Lower lobe of right lung (tissue), 2 donors: ENCODE measurements at places on chromosomes 4 and X. TPM values are rescaled to one million over a fixed set of nuclear protein-coding genes. Genes with fewer than 3 reads are reported as not detected.

- no peak overlapping the region for H3K4me3 ChIP-seq
- no peaks in the 10 kb centered on the region for H3K27me3 ChIP-seq
- H3K4me1 ChIP-seq, result peaks cover 30% of the 10 kb centered on the region
- peak; percentile 50 for DNase-seq
- H3K36me3 ChIP-seq, result no peaks in the 10 kb centered on the region
Observed at GRCh38 chr4:119103263-119103662, 32.4 kb upstream of the MYOZ2 start.

The MTHFD2L gene
- total RNA-seq, result 11.0 TPM

The ADH6 gene
- 0.50 TPM for total RNA-seq

GRCh38 chrX:119497185-119497584, 28.9 kb downstream of the SLC25A5 start:
- no peak overlapping the region for H3K4me3 ChIP-seq
- no peak overlapping the region for H3K27ac ChIP-seq
- DNase-seq, result no peak
- no peaks in the 10 kb centered on the region for H3K36me3 ChIP-seq

The SUPT20HL1 gene
- not detected for total RNA-seq

- peaks cover 8% of the 10 kb centered on the region for H3K4me1 ChIP-seq
- no peak for DNase-seq
- H3K4me3 ChIP-seq, result no peak overlapping the region
- no peaks in the 10 kb centered on the region for H3K27me3 ChIP-seq
- H3K36me3 ChIP-seq, result no peaks in the 10 kb centered on the region
- H3K27ac ChIP-seq, result no peak overlapping the region
Observed at GRCh38 chr4:81604683-81605218, 133.0 kb upstream of the RASGEF1B start.

DNA sequence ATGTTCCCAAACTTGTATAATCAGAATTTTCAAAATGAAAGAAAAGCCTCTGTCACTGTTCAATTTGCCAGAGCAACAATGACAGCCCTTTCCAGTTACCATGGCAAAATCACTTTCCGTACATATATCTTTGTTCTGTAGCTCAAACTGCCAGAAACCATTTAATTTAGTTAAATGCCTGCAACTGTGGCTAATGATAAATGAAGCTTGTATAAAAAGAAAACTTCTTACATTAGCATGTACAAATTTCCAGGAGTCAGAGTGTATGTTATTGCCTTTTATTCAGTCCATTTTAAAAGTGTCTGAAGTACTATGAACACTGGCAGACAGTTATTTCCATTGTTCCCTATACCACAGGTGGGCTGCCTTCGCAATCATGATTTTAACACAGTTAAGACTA, 30.3 kb downstream of the ARAP2 start:
- H3K4me1 ChIP-seq, result no peaks in the 10 kb centered on the region
- H3K4me3 ChIP-seq, result no peak overlapping the region
- DNase-seq, result no peak
- H3K27ac ChIP-seq, result no peak overlapping the region
- H3K36me3 ChIP-seq, result peaks cover 26% of the 10 kb centered on the region
- H3K27me3 ChIP-seq, result no peaks in the 10 kb centered on the region

DNA sequence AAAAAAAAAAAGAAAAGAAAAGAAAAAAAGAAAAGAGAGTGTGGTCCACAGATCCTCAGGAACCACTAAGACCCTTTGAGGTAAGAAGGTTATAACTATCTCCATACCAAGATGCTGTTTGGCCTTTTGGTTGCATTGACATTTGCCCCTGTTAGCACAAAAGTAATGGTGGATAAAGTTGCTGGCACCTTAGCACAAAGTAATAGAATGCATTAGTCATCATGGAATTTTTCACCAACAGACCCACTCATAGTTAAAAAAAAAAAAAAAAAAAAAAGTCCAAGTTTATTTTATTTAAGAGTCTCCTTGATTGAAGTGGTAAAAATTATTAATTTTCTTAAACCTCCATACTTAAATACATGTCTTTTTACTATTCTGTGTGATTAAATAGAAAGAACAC, 78.4 kb upstream of the RBPJ start:
- H3K4me3 ChIP-seq, result no peak overlapping the region
- no peak overlapping the region for H3K27ac ChIP-seq
- H3K27me3 ChIP-seq, result no peaks in the 10 kb centered on the region
- H3K4me1 ChIP-seq, result peaks cover 7% of the 10 kb centered on the region
- no peak for DNase-seq
- no peaks in the 10 kb centered on the region for H3K36me3 ChIP-seq

GRCh38 chr4:16224264-16225166, 1.8 kb downstream of the TAPT1 start:
- no peaks in the 10 kb centered on the region for H3K36me3 ChIP-seq
- no peaks in the 10 kb centered on the region for H3K27me3 ChIP-seq
- H3K4me3 ChIP-seq, result peak overlapping the region; percentile 69
- peak overlapping the region; percentile 94 for H3K27ac ChIP-seq
- peaks cover 42% of the 10 kb centered on the region for H3K4me1 ChIP-seq

GRCh38 chrX:52988985-52989917, 30.9 kb upstream of the FAM156A start:
- no peaks in the 10 kb centered on the region for H3K27me3 ChIP-seq
- H3K27ac ChIP-seq, result peak overlapping the region; percentile 18
- no peaks in the 10 kb centered on the region for H3K36me3 ChIP-seq
- DNase-seq, result no peak
- peaks cover 10% of the 10 kb centered on the region for H3K4me1 ChIP-seq
- no peak overlapping the region for H3K4me3 ChIP-seq

DNA sequence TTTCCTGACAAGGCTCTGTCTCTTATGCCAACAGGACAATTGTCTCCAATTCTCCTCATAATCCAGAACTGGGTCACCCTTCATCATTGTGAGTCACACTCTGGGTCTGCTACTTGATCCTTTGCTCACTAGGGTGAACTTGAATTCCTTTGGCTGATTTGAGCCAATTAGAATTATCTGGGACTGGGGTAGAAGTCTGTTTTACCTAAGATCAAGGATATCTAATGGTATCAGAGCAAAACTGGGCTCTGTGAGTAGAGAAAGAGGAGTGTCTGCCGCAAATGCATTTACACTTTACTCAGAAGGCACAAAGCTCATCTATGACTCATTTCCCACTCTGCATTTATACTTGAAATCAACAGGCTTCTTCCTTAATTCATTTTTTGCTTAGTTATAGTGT, 72.6 kb downstream of the PITX2 start:
- no peak for DNase-seq
- H3K4me3 ChIP-seq, result no peak overlapping the region
- no peak overlapping the region for H3K27ac ChIP-seq
- no peaks in the 10 kb centered on the region for H3K27me3 ChIP-seq
- H3K36me3 ChIP-seq, result no peaks in the 10 kb centered on the region

DNA sequence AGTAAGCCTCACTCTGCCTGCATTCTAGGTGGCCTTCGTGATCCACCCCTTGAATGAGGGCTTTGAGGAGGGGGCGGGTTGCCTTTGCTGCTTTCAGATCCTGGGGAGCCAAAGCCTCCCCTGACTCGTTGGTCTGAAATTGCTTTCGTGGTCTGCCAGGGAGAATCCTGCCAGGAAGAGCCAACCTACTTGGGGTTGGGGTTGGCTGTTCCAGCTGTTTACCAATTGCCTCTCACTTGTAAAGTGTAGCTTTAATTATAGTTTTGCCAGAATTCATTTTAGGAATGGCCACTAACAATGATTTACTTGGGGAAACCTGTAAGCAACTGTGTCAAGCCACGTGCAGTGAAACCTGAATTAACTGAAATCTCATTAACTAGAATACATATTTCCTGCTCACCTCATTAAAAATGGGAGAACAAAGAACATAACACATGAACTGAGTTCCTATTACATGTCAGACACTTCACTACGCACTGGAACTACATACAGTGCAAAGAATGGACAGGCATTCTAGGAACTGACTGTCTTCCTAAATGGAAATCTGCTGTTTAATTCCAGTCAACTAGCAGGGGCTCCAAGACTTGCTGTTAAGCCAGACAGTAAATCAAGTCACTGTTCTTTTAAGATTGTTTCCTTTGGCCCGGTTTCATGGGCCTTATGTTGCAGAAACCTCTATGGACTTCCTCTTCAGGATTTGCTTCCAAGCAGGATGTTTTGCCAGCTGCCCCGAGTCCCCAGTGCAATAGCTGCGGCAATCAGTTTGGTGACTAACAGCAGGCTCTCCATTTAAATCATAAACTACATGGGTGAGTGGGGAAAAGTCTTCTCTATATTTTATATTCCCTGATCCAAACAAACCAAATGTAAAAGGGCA, 16.4 kb upstream of the NKRF start:
- DNase-seq, result no peak
- no peaks in the 10 kb centered on the region for H3K36me3 ChIP-seq
- H3K27me3 ChIP-seq, result no peaks in the 10 kb centered on the region

- no peak overlapping the region for H3K27ac ChIP-seq
- H3K4me3 ChIP-seq, result no peak overlapping the region
- no peaks in the 10 kb centered on the region for H3K36me3 ChIP-seq
- DNase-seq, result no peak
- no peaks in the 10 kb centered on the region for H3K27me3 ChIP-seq
Observed at GRCh38 chrX:23435575-23435974, 100.9 kb downstream of the PTCHD1 start.

- no peaks in the 10 kb centered on the region for H3K27me3 ChIP-seq
- no peak overlapping the region for H3K27ac ChIP-seq
- no peak for DNase-seq
- no peaks in the 10 kb centered on the region for H3K4me1 ChIP-seq
- no peaks in the 10 kb centered on the region for H3K36me3 ChIP-seq
Observed at GRCh38 chr4:72473434-72473900, 95.6 kb downstream of the ADAMTS3 start.

- H3K36me3 ChIP-seq, result no peaks in the 10 kb centered on the region
- no peak for DNase-seq
- no peaks in the 10 kb centered on the region for H3K27me3 ChIP-seq
- H3K4me3 ChIP-seq, result no peak overlapping the region
- peaks cover 95% of the 10 kb centered on the region for H3K4me1 ChIP-seq
Observed at GRCh38 chr4:87033902-87034301, 99.1 kb downstream of the AFF1 start.

GRCh38 chr4:69787879-69788278, 27.5 kb upstream of the SULT1B1 start:
- H3K4me1 ChIP-seq, result no peaks in the 10 kb centered on the region
- no peak for DNase-seq
- no peaks in the 10 kb centered on the region for H3K36me3 ChIP-seq
- no peak overlapping the region for H3K27ac ChIP-seq
- no peak overlapping the region for H3K4me3 ChIP-seq

The MAGEA2 gene
- not detected for total RNA-seq

The NALF2 gene
- total RNA-seq, result 0.12 TPM

GRCh38 chr4:133474501-133474900, 325.4 kb downstream of the PCDH10 start:
- no peak for DNase-seq
- H3K4me3 ChIP-seq, result no peak overlapping the region
- H3K27ac ChIP-seq, result no peak overlapping the region
- no peaks in the 10 kb centered on the region for H3K4me1 ChIP-seq

GRCh38 chrX:110795645-110796406, at the start of gene CHRDL1:
Gene CHRDL1, minus strand, starts transcription at chrX:110795817. Its CDS starts 3,636 bp downstream, at chrX:110792181.
- H3K27me3 ChIP-seq, result no peaks in the 10 kb centered on the region
- H3K4me1 ChIP-seq, result no peaks in the 10 kb centered on the region
- no peak within 1 kb of the TSS for H3K27ac ChIP-seq
- no peaks in the 10 kb centered on the region for H3K36me3 ChIP-seq
- H3K4me3 ChIP-seq, result peak within 1 kb of the TSS; percentile 42
- peak; percentile 46 for DNase-seq

DNA sequence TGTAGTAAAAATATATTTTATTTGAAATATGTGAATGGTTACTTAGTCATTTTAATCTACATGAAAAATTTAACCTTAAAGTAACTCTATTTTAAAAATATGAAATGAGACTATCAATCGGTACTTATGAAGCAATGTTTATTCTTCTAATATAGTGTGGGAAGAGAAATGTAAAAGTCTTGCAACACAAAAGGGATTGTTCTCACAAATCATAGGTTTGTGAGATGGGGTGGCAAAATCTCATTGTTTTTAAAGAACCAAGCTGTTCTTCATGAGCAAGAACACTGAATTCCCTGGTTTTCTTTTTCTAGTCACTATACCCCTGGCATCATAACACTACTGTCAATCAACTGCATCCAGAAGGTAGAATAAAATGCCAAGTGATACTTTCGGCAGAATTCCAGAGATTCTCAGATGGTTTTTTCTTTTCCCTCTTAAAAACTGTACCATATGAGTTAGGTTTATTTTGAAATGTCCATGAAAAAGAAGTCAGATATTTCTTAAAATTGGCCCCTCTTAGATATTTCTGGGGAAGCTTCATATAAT, 52.2 kb downstream of the SNCA start:
- H3K4me3 ChIP-seq, result no peak overlapping the region
- no peaks in the 10 kb centered on the region for H3K27me3 ChIP-seq
- no peaks in the 10 kb centered on the region for H3K4me1 ChIP-seq
- H3K36me3 ChIP-seq, result no peaks in the 10 kb centered on the region

The PRRG1 gene
- 16.2 TPM for total RNA-seq

- H3K4me1 ChIP-seq, result peaks cover 15% of the 10 kb centered on the region
- H3K36me3 ChIP-seq, result peaks cover 44% of the 10 kb centered on the region
- peak overlapping the region; percentile 19 for H3K27ac ChIP-seq
- no peaks in the 10 kb centered on the region for H3K27me3 ChIP-seq
- DNase-seq, result no peak
Observed at GRCh38 chr4:169099771-169100180, 89.7 kb upstream of the CBR4 start.

GRCh38 chrX:69627744-69628143, 11.8 kb downstream of the EDA start:
- H3K4me3 ChIP-seq, result no peak overlapping the region
- H3K27me3 ChIP-seq, result no peaks in the 10 kb centered on the region
- no peaks in the 10 kb centered on the region for H3K4me1 ChIP-seq
- no peak overlapping the region for H3K27ac ChIP-seq

The DAPP1 gene
- 15.1 TPM for total RNA-seq

DNA sequence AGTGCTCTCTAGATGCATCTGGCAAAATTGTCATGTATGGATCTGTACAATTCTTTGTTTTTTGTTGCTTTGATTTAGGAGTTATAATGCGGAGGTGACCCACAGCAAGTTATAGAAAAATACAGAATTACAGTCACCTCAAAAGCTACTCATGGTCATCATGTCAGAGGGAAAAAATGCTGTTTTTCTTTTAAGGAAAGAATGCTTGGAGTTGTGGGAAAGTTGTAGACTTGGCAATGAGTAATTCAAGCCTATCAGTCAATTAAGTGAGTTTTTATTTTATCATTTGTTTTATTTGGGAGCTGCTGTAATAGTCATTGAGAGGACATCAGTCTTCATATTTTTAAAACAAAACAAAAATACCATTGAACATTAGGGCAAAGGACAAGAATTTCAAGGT, 16.4 kb downstream of the FHL1 start:
- no peak overlapping the region for H3K4me3 ChIP-seq
- H3K4me1 ChIP-seq, result no peaks in the 10 kb centered on the region
- H3K36me3 ChIP-seq, result no peaks in the 10 kb centered on the region
- DNase-seq, result no peak

The C4orf51 gene
- total RNA-seq, result not detected

DNA sequence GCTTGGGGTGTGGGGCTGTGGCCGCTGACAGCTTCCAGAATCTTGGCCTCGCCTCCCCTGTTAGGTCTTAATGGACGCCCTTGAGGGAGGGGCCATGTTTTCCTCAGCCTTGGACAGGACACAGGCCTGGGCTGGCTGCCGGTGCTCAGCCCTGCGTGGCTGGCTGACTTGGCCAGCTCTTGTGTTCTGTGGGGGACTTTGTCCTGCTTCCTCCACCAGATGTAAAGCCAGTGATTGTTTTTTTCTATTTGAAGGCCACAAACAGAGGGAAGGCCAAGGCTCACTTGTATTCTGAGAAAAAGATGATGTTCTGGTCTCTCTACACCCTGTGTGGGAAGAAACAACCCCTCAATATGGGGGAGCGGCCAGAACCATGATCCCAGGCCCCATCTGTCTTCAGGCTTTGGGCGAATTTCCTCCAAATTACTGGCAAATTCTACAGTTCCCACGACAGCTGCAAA, 71.3 kb downstream of the HTRA3 start:
- H3K27ac ChIP-seq, result peak overlapping the region; percentile 44
- no peak overlapping the region for H3K4me3 ChIP-seq
- no peaks in the 10 kb centered on the region for H3K36me3 ChIP-seq
- DNase-seq, result no peak
